ENCODE measurements at places on chromosomes 2 and 18.

- DNase-seq = no peak
Observed at GRCh38 chr2:149028377-149028776, 10.1 kb upstream of the LYPD6B start.

DNA sequence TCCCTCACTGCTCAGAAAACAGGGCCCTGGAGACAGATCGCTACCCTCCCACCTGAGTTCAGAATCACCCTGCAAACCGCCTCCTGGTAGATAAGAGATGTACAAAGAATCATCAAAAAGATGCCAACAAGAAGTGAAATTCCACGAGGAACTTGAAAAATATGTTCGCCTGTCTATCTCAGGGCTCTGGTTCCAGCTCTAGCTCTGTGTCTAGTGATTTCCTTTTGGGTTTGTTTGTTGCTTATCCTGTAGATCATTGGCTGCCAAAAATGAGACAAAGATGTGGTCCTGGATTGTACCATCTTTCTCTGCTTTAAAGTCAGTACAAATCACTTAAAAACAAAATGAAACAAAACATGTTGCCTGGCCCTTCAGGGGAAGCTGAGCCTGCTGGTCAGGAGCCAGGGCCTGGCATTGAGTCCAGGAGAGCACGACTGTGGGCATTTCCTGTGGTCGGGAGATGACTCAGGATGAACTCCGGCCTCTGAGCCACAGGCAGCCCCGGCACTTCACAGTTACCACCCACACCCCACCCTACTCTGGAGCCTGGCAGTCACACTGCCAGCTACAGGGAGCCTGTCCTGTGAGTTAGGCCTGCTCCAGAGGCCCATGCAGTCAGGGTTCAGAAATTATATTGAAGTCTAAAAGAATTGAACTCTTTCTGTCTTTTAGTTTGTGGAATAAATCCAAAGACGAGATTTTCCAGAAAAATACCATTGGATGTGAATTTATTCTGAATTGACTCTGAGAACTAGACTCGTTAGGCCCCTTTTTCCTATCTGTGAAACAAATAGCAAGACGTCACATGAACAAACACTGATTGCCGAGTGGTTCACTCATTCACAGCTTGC lies 8.0 kb upstream of the ITGB6 start:
- DNase-seq = peak; percentile 61

DNA sequence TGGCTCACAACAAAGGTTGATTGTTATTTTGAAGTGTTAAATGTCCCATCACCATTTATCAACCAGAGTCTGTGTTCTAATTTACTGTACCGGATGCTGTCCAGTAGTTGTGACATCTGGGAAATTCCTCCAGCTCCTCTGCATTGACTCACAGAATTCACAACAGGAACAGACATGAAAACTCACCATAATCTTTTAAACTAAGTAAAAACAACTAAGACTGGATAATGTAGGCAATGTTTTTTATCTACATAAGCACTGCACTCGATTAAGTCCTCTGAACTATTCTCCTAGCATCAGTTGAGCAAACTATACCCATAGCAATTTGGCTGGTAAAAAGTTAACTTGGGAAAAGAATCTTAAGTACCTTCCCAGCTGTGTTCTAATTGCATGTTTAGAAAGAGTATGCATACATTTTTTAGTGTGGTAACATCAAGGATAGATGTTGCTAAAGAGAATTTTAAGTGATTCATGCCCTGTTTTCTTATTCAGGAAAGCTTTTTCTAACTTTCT lies 42.9 kb upstream of the MYO1B start:
- no peak for DNase-seq

GRCh38 chr2:103119352-103119751 lies 357.5 kb downstream of the TMEM182 start:
- no peak for DNase-seq

DNA sequence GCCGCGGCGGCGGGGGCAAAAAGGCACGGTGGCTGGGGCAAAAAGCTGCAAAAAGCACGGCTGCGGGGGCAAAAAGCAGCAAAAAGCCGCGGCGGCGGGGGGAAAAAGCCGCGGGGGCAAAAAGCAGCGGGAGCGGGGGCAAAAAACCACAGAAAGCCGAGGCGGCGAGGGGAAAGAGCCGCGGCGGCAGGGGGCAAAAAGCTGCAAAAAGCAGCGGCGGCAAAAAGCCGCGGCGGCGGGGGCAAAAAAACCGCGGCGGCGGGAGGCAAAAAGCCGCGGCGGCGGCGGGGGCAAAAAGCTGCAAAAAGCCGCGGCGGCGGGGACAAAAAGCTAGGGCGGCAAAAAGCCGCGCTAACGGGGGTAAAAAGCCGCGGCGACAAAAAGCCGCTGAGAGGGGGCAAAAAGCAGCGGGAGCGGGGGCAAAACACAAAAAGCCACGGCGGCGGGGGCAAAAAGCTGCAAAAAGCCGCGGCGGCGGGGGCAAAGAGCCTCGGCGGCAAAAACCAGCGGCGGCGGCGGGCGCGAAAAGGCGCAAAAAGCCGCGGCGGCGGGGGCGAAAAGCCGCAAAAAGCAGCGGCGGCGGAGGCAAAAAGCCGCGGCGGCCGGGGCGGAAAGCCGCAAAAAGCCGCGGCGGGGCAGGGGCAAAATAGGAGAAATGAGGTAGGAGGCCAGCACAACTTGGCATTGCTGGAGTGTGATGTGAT lies 123.4 kb downstream of the ANKRD30BL start:
- DNase-seq = no peak

DNA sequence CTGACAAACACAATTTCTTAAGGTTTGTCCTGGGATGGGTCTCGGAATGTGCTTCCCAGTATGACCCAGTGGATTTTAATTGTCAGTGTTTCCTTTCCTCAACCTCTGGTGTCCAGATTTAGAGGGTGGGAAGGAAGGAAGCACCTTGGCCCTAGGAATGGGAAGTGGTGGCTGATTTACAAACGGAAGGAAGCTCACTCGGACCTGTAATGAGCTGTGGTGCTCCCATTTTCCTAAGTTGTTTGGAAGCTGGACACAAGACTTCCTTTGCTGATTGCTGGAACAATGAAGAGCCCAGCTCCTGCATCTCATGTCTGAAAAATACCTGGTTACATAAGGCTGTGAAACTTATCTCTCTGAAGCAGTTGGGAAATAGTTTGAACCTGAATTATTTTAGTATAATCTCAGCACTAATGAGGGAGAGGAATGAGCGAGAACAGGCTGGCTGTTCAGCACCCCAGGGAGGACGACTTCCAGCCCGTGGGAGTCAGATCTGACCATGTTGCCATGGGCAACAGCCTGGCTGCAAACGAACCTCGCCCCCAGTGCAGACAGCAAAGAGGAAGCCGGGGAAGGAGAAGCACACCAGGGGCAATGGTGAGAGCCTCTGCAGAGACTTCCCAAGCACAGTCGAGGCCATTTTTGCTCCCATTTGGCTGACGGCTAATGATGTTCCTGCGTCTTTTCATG lies 74.4 kb upstream of the ASB18 start:
- no peak for DNase-seq

DNA sequence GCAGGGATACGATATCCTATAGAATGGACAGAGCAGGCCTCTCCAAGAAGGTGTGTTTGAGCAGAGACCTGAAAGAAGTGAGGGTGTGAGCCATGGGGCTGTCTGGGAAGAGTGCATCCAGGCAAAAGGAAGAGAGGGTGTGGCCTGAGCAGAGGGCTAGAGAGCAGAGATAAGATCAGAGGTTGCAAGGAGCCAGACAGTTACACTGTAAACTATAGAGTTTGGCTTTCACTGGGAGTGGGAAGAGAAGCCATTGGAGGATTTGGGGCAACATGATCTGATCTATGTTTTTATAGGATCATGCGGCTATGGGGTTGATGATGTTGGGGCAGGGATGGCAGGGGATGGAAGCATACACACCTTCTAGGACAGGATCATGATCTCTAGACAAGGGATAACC lies 124.1 kb upstream of the MAP3K20 start:
- no peak for DNase-seq
